MCF 10A (cell line): ENCODE measurements at places on chromosomes 12 and 14.

DNA sequence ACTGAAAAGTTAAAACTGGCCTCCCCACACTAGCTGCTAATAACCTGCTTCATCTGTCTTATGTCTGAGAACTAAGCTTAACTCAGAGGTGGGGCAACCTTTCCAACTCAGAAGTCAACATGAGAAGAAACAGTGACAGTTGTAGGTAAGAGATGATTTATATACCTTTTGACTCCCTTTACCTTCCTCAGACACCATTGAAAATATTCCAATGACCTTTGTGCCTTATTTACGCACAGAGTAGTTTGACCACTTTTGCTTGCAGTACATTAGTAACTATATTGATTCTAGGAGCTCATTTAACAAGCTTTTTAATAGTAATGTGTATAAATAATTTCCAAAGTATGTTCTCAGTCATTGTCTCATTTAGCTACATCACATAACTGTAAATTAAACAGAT, 77.6 kb downstream of the ALX1 start:
- no peak for DNase-seq

GRCh38 chr12:71649401-71649800, 14.2 kb downstream of the ZFC3H1 start:
- DNase-seq, result no peak

DNA sequence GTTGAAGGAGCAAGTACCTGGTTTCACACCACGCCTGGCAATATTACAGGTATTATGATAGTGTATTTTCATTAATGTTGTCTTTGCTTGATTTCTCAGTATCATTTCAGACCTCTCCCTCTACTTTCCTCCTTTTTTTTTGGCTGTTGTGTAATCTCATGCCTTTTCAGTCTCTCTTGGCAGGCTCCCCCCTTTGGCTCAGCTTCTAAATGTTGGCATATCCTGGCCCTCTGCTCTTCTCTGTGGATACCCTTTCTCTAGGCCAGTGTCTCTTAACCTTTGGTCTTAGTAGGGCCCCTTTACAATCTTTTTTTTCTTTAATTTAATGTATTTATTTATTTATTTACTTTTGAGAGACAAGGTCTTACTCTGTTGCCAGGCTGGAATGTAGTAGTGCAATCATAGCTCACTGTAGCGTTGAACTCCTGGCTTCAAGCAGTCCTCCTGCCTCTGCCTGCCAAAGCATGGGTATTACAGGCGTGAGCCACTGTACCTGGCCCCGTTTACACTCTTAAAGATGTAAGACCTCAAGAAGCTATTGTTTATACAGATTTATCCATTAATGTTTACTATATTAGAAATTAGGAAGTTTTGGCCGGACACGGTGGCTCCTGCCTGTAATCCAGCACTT, 12.8 kb downstream of the MTHFD1 start:
- no peak for DNase-seq

- DNase-seq, result no peak
These were observed 345.6 kb downstream of the APAF1 start for GRCh38 chr12:98990648-98991047.

- DNase-seq, result no peak
These were observed 294.4 kb downstream of the LRFN5 start for GRCh38 chr14:41901089-41901488.

GRCh38 chr12:115209230-115209629, 525.3 kb upstream of the TBX3 start:
- DNase-seq, result no peak

DNA sequence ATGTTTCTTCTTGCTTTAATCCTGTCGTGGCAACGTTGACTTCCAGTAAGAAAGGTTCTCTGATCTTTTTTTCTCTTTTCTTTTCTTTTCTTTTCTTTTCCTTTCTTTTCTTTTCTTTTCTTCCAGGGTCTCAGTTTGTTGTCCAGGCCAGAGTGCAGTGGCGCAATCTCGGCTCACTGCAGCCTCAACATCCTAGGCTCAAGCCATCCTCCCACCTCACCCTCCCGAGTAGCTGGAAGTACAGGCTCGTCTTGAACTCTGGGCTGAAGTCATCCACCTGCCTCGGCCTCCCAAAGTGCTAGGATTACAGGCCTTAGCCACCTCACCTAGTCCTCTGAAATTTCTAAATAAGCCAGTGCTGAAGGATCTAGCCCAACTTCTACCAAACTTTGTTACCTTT, 1.3 kb upstream of the MAP3K9 start:
- DNase-seq, result no peak

DNA sequence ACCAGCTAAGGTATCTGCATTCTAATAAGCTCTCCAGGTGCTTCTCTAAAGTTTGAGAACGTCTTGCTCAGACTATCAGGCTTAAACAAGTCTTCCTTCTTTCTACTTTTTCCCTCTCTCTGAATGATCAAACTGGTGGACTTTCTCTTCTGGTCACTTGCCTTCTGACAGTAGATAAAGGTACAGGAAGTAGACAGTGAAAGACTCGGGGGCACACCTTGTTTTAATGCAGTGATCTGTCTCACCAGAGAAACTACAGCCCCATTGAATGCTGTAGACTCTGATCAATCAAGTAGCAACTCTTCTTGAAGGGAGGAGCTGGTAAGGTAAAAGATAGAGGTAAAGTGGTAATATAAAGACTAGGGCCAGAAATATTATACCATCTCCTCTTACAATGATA, 48.1 kb upstream of the ATXN7L3B start:
- DNase-seq, result no peak

DNA sequence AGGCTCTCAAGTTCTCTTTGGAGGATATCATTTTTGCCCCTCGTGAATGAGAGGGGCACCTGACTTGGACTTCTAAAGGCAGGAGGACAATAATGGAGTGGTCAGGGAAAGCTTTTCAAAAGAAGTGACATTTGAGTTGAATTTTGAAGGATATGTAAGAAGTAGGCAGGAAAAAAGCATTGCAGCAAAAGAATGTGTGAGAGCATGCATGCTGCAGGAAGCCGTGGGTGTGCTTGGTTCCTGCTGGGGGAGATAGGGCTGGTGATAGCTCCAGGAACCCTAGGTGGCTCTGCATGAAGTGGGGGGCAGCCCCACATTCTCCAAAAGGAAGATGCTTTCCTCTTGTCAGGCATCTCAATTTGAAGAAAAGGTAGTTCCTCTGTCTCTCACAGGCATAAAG, 23.1 kb downstream of the ACVR1B start:
- DNase-seq, result no peak

- peak; percentile 98 for DNase-seq
These were observed 36.9 kb upstream of the PRMT8 start for GRCh38 chr12:3453990-3454680.

- no peak for DNase-seq
These were observed 283.3 kb upstream of the FAR2 start for GRCh38 chr12:28865776-28866175.

DNA sequence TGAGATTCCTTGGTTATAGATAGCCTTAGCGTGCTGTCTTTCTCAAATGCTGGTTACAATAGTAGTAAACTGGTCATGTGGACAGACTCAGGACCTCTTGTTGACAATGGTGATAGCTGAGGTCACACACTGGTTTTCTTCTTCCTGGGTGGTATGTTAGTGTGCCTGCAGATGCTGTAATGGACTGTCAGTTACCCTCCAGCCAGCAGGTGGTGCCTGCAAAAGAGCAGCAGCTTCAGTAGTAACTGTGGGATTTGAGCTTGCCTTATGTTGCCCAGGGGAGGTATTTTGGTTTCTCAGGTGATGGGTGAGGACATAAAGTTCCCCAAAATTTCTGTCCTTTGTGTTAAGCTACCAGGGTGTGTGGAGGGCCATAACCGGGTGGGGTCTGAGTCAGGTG, 33.7 kb upstream of the SCAF11 start:
- no peak for DNase-seq

- no peak for DNase-seq
These were observed 1.2 kb downstream of the EDDM3B start for GRCh38 chr14:20769421-20769820.

DNA sequence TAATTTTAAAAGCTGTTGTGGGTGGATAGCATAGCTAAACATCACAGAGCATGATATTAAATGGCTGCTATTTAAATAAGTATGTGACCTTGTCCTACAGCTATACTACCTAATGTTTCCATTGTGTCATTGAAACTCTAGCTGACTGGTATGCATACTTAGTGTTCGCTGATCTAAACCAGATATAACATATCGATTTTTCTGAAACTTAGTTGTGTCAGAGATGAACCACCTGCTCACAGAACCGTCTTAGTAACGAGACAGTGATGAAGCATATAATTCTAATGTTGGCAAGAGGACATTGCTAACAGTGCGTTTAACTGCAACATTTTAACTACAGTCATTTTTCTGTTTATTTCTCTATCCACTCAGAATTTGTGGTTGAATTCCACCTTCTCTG, 36.1 kb upstream of the NUAK1 start:
- no peak for DNase-seq

- peak; percentile 83 for DNase-seq
These were observed 24.1 kb downstream of the DDX47 start for GRCh38 chr12:12837025-12837812.

GRCh38 chr14:69289811-69290520, 30.0 kb downstream of the GALNT16 start:
- DNase-seq, result no peak

- DNase-seq, result peak; percentile 94
These were observed 154.1 kb upstream of the FKBP4 start for GRCh38 chr12:2640709-2641108.

GRCh38 chr12:31227401-31227981, 98.5 kb downstream of the SINHCAF start:
- no peak for DNase-seq

- DNase-seq, result no peak
These were observed 494.1 kb upstream of the NOVA1 start for GRCh38 chr14:27091973-27092372.

DNA sequence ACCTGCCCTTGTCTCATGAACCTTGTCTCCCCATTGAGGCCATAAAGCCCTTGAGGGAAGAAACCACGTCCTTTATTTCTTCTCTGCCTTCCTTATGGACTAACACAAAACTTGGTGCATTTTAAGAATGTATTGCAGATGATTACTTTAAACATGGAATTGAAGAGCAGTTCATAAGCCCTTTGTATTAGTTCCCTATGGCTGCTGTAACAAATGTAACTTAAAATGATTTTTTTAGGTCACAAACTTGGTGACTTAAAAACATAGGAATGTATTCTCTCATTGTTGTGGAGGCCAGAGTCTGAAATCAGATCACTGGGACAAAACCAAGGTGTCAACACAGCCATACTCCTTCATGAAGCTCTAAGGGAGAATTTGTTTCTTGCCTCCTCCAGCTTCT, 185.5 kb downstream of the PHLDA1 start:
- no peak for DNase-seq

GRCh38 chr12:6462234-6462995, 8.1 kb downstream of the VAMP1 start:
- DNase-seq, result no peak

DNA sequence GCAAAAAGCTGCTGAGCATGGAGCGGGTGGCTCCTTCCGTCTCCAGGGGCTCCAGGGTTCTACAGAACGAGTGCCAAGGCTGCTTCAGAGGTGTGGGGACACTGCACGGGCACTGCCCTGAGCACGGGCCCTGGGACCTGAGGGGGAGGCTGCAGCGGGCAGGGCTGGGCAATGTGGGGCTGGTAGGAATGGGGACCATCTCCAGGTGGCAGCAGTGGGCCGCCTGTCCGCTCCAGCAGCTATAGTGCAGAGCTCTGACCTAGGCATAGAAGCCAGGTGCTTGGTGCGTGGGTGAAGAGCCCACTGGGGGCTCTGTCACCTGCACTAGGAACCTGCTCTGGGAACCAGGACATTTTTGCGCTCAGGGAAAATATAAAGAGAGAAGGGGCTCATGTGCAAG, 22.3 kb downstream of the HDAC7 start:
- no peak for DNase-seq

- no peak for DNase-seq
These were observed 200.5 kb upstream of the PRICKLE1 start for GRCh38 chr12:42789808-42790760.

GRCh38 chr14:76389841-76390240, 13.9 kb downstream of the ESRRB start:
- DNase-seq, result no peak

DNA sequence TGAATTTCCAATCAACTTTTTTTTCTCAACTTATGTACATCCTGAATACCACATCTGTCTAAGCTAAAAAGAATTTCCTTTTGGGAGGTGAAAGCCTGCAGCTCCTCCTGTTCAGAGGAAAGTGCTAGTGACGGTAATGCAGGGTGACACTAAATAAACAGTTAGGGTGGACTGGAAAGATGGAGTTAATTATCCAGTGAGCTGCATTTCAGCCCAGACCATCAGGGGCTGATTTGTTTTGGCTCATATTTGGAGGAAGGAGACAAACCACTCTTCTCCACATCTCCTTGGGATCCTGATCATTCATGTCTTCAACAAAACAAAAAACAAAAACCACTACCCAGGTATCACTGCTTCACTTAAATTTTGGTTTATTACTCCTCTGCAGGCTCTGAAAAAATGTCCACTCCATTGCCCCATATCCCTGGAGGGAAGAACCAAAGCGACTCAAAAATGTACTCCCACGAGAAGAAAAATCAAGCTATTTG, 5.1 kb upstream of the SIX1 start:
- no peak for DNase-seq

GRCh38 chr12:93115198-93115601, 186.1 kb upstream of the EEA1 start:
- no peak for DNase-seq
